CD4-positive, alpha-beta memory T cell (primary cell): ENCODE measurements at places on chromosomes 2 and 18. TPM values are rescaled to one million over a fixed set of nuclear protein-coding genes. Genes with fewer than 3 reads are reported as not detected.

The SNRNP200 gene
- 225 TPM for total RNA-seq

DNA sequence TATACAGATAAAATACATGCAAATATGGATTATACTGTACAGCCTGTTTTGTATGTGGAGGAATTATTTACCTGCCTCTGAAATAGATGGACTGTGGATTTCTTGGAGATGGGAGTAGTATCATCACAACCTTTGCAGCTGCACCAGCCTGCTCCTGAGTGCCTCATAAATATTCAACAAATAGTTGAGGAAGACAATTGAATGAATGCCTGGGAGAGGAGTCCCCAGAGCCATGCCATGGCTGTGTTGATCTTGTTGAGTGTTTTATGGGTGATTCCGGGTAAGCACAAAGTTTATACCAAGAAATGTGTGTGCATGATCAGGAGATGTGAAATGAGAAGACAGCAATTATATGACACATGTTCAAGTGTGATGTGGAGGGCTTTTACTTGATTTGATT, 225.0 kb downstream of the FHOD3 start:
- no peak for DNase-seq

- DNase-seq = no peak
Observed at GRCh38 chr18:66873899-66874298, 270.0 kb upstream of the CDH19 start.

GRCh38 chr18:77448046-77448445, 198.4 kb downstream of the GALR1 start:
- no peak for DNase-seq

DNA sequence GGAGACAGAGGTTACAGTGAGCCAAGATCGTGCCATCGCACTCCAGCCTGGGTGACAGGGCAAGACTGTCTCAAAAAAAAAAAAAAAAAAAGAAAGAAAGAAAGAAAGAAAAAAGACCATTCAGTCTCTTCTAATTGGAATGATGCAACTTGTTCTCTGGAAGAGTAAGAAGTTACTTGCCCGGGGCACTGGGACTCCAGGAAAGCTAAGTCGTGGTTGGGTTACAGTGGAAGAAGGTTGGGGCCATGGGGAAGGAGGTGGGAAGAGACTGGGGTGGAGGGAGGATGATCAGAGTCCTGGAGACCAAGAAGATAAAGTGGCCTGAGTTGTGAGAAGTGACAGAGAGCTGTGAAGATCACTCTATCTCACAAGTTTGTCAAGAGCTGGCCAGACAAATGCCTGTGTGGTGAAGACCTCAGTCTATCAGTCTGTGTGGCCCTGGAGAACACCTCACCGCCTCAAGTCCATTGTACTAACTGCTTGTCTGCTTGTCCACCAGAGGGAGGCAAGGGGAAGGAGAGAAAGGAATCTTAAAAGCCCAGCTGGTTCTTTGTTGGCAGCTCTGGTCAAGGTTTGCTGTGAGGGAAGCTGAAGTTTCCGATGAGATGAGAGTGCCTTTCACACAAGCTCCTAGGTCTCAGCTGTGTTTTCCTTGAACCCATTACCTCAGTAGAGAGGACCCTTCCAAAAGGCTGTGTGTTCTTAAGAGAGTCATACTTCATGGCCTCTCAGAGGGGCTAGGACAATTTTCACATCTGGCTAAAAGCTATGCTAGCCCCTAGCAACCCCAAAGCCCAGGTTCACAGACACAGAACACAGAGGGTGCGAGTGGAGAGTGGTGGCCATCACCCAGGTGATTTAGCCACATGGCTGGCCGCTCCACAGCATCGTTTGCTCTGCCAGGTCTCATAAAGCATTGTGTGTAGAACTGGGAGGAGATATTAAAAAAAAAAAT, 72.0 kb upstream of the TMEM178A start:
- DNase-seq = no peak

DNA sequence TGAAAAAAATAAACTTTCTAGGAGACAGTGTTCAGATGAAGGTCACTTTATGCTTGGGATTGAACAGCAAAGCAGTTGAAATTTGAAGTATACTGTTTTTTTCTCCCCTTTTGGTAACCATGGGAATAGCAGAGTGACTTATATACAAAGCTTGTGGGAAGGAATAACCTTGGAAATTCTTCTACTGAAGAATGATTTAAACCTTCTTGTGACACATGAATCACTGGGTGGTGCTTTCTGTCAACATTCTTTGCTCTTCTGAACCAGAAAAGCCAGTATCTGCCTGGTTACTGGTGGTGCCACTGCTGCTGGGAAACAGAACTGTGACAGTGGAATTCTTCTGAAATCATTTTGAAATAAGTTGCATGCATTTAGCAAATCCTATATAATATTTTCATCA, 39.4 kb upstream of the RND3 start:
- DNase-seq = no peak
